ENCODE measurements at places on chromosomes 13 and 19.

DNA sequence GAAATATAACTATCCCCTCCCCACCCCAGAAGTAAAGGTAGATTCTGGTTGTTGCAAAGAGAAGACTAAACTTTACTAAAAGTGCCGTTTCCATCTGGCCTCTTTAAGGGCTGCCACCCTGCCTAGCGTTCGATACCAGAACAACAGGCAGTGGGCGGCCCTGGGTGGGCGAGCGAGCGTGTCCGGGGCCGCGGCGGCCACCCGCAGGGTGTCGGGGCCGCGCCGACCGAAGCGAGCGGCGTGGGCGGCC is 2.6 kb downstream of the FGF9 start:
- DNase-seq, result no peak

DNA sequence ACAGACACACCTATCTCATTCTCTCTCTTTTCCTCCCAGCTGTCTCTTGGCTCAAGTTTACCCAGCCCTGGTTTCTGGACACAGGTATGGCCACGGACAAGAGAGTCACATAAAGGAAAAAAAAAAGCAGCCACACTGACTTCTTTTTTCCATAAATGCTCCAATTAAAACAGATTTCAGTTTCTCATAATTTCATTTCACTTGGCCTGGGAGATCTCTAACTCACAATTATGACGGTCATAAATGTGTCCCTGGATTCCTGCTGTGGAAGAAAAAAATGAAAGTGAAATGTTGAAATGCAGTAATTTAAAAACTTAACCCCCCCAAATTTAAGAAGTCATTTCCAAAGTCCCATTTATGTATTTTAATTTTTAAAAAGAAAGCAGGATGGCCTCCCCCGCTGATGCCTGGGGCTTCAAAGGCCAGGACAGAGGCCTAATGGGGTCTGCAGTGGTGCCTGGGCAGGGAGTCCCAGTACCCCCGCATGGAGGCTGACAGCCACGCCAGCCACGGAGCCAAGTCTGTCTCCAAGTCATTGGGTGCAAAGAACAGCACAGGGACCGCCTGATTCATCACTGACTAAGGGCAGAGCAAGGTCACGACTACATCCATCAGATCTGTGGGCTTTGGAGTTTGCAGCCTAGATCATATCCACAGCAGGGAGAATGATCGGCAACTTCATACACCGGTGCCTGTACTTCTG is 79.7 kb downstream of the TSHZ3 start:
- no peak for DNase-seq

GRCh38 chr13:48977286-48977625 is 1.5 kb downstream of the FNDC3A start:
- DNase-seq, result no peak

GRCh38 chr19:31537136-31537535 is 187.9 kb upstream of the TSHZ3 start:
- no peak for DNase-seq

DNA sequence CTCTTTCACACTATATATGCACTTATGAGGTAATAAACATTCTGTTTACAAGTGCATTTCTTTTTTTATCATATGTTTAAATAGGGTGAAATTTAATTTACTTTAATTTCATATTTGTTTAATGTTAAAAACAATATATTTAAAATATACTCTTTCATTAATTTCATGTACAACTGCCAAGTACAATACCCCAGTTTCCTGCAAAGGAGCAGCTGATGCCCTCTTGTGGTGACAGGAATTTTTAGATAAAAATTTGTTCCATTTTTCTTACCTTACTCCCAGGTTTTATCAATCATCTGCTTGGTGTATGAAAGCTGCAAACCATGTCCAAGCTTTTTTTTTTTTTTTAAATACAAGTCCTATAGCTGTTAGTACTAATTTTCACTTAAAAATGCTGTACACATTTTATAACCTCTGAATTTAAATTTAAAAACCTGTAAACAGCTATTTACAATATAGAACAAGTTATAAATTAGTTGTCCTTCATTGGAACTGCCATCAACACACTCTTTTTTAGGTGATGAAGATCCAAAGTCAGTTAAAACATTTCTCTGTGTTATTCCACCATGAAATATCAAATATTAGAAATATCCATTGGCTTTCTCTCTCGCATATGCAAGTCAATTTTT is 4.9 kb downstream of the PCDH20 start:
- DNase-seq, result no peak

DNA sequence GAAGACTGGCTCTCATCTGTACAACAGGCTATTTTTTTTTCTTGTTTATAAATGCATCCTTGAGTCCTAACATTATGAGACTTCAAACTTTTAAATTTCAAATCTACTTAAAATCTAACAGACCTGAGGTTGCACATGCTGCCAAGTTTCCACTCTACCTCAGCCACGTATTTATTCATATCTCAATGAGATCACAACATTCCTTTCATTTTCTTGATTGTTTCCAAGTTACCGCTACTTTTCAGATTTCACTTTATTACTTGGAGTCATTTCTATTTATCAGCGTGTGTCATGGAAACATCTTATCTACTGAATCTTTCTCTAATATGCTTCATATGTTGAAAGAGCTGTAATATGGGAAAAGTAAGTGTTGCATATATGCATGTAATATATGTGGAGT is 1257.5 kb upstream of the ATXN8OS start:
- no peak for DNase-seq

GRCh38 chr13:30730526-30730925 is 4.8 kb upstream of the ALOX5AP start:
- DNase-seq, result no peak

DNA sequence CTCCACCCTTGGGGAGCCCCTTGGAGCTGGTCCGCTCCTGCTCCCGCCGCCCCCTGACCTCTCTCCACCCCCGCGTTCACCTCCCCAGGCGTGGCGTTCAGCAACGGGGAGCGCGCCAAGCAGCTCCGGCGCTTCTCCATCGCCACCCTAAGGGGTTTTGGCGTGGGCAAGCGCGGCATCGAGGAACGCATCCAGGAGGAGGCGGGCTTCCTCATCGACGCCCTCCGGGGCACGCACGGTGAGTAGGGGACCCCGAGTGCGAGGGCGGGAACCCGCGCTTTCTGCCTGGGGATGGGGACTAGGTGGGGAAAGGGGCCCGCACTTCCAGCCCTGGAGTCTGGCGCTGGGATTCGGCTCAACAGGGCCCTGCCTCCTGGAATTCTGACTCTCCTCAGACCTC is 1.7 kb downstream of the CYP2A13 start:
- no peak for DNase-seq

DNA sequence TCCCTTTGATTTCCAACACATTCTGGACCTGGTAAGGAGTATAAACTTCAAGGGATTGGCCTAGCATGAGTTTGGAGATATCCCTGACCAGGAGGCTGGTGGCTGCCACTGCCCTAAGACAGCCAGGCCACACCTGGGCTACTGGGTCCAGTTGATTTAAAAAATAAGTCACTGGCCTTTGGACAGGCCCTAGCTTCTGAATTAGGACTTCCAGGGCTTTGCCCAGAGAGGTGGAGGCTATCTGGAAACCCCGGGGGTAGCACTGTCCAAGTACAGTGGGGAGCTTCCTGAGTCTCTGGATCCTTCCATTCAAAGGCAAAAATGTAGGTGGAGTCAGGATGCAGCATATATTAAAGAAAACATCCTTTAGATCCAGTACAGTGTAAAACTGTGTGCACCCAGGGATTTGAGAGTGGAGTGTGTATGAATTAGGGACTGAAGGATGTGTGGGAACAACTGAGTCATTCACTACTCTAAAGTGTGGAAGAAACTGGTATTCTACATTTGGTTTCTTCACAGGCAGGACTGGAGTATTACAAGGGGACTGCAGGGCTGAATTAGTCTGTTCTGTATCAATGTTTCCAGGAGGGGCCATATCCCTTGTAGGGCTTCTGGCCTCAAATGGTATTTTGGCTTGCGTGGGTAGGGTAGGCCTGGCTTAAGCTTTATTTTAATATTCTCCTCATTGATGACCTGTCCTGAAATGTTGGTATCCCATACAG is 14.8 kb upstream of the FCGBP start:
- DNase-seq, result no peak

DNA sequence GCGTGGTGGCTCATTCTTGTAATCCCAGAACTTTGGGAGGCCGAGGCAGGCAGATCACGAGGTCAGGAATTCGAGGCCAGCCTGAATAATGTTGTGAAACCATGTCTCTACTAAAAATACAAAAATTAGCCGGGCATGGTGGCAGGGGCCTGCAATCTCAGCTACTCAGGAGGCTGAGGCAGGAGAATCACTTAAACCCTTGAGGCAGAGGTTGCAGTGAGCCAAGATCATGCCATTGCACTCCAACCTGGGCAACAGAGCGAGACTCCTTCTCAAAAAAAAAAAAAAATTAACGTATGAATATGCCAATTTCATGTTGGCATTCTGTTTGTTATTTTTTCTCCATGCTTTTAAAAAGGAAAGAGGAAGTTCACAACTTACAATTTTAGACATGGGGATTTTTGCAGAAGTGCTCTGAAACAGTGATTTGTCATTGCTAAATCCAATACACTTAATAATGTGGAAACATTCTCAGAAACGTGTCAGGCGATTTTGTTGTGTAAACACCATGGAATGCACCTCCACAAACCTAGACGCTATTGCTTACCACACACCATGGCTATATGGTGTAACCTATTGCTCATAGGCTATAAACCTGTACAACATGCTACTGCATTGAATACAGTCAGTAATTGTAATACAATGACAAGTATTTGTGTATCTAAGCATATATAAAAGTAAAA is 115.9 kb upstream of the PCDH20 start:
- DNase-seq, result no peak

- no peak for DNase-seq
Observed at GRCh38 chr13:113902986-113903775, 39.3 kb upstream of the GAS6 start.

GRCh38 chr19:31604493-31605040 is 255.3 kb upstream of the TSHZ3 start:
- no peak for DNase-seq

DNA sequence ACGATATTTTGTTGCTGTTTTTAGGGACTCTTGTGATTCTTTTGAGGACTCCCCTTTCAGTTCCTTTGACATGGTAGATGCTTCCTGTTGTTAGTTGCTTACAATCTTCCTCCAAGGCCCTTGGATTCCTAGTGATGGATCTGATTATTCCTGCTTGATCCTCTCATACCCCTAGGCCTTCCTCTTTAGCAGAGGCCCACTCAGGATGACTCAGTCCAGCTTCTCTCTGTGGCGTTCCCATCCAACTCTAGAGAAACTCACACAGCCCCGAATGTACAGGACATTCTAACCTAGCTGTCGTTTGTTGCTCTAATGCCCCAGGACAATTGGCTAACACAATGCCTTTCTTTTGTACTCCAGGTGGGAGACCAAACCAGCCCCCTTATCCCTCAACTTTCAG is 191.4 kb downstream of the POSTN start:
- DNase-seq, result no peak

DNA sequence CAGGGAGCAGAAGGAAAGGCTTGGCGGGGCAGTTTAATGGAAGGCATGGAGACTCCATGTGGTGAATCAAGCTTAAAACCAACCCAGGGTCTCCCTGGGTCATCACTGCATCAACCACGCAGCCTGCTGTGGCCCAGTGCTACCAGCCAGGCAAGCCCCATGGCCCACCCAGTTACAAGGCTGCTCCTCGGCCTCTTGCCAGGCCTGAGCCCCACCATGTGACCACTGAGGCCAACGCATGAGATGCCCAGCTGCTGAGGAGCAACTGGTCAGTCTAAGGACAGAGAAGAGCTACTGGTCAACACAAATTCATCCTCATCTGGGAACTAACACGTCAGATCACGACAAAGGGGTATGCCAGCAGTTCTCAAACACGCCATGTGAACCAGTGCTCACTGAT is 15.4 kb upstream of the KPTN start:
- DNase-seq, result no peak

GRCh38 chr13:99605420-99606323 is 104.4 kb downstream of the TM9SF2 start:
- no peak for DNase-seq

GRCh38 chr19:3056417-3057088 is 5.7 kb downstream of the TLE5 start:
- no peak for DNase-seq

- no peak for DNase-seq
Observed at GRCh38 chr19:55157064-55157908, at the start of gene TNNI3. Gene TNNI3 (minus strand): TSS chr19:55157732. CDS start chr19:55157589, 143 bp downstream.

DNA sequence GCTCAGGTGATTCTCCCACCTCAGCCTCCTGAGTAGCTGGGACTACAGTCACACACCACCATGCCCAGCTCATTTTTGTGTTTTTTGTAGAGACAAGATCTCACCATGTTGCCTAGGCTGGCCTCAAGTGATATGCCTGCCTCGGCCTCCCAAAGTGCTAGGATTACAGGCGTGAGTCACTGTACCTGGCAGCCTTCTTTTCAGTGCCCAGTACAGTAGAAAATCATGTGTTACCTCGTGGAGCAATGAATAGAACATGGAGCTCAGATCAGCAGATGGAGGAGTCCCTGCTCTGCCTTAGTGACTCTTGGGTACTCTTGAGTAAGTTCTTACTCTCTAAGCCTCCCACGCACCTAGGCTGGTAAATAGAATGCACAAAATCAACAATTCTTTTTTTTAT is 44.7 kb downstream of the THSD1 start:
- DNase-seq, result no peak

GRCh38 chr13:96671073-96671472 is 323.2 kb downstream of the OXGR1 start:
- DNase-seq, result no peak

GRCh38 chr19:632579-633067 is 714 bp downstream of the POLRMT start:
- no peak for DNase-seq

DNA sequence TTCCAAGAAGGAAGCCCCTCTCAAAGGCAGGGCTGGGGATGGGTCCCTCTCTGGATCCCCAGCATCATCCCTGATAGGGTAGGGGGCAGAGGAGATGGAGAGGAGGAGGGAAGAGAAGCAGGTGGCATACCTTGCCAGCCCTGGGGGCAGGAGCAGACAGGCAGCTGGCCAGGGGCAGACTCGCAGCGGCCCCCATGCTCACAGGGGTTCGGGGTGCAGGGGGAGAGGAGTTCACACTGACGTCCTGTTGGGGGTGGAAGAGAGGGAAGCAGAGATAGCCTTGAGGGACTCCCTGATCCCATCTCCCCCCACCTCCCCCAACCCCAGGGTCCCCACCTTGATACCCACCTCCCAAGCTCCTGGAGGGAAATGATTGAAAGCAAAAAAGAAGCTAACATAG is 16.0 kb downstream of the NOTCH3 start:
- no peak for DNase-seq

DNA sequence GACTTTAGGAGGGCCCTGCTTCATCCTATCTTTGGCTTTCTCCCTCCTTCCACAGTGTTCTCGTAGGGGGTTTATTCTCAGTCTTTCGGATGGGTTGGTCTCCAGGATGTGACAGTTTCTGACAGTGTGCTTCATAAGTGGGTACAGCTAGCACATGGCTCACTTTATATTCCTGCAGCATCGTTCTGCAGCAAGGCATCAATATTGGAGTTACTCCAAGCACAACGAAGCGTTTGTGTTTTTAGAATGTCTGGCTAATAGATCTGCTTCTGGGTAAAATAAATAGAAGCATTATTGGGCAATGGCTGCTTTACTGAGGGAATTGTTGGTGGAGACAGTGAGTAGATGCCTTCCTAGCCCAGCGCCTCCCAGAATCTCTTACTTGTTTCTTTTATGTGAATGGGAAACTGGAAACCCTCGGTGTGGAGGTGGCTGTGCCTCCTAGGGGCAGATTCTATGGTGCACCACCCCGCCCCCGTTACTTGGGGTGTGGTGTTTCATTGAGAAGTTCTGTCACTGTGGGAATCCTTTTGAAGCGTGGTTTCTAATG is 2.0 kb downstream of the FARP1 start:
- peak; percentile 33 for DNase-seq
